ENCODE measurements at places on chromosomes 6 and 20.

- DNase-seq: no peak
Observed at GRCh38 chr6:38750968-38751615, 36.0 kb downstream of the DNAH8 start.

GRCh38 chr20:2708073-2708415, 15.5 kb downstream of the EBF4 start:
- no peak for DNase-seq

DNA sequence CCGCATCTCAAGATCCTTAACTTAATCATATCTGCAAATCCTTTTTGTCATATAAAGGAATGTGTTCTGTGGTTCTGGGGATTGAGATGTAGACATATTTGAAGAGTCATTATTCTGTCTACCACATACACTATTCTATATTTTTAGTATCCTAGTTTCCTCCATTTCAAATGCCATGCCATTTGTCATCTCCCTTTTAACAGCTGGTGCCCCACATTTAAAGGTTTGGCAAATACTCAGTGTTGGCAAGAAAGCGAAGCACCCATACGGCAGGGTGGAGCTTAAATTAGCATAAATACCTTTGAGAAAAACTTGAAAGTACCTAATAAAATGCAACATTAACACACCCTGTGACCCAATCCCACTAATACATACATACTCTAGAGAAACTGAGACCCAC, 31.7 kb downstream of the PAK5 start:
- no peak for DNase-seq

DNA sequence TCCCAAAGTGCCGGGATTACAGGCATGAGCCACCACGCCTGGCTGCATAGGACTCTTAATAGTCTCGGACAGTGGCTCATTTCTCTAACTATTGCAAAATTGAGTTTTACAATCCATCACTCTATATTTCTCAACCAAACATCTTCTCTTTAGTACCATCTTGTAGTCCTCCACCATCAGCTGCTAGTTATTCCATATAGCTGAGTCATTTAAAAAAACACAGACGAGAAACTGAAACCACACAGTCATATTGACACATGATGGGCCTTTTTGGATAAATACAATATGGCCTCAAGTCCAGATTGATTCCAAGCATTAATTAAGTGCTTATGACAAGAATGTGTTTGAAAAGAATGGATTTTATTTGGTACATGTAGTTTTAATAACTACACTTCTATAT, 599.1 kb downstream of the MEI4 start:
- DNase-seq: no peak

- DNase-seq: no peak
Observed at GRCh38 chr20:6381887-6382286, 259.1 kb upstream of the FERMT1 start.

GRCh38 chr20:59958123-59958522, at the start of gene CDH26:
Gene CDH26, plus strand, starts transcription at chr20:59958423. Its CDS starts 304 bp downstream, at chr20:59958727.
- DNase-seq: no peak

DNA sequence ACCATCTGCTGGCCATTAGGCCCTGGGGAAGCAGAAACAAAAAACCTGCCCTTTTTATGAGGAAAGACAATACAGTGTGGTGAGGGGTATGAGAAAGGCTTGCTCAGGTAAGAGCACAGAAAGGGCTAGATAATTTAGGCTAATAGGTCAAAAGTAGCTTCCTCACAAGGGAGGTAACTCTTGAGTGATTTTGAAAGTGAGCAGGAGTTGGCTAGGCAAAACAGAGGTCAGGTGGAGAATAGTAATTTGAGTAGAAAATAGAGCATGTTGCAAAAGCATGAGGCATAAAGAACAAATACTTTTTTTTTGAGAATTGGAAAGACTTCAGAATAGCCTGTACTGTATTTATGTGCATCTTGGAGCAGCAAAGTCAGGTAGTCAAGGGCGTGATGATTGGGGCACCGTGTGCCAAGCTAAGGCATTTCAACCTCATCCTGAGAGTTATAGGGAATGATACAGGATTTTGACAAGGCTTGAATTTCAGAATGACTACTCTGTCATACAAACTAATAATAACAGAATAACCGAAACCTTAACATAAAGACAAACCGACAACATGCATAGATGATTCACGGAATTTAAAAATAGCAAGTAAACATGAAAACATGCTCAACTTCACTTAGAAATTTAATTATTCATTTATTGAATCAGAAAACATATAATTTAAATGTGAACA, 123.0 kb upstream of the ENPP5 start:
- no peak for DNase-seq

DNA sequence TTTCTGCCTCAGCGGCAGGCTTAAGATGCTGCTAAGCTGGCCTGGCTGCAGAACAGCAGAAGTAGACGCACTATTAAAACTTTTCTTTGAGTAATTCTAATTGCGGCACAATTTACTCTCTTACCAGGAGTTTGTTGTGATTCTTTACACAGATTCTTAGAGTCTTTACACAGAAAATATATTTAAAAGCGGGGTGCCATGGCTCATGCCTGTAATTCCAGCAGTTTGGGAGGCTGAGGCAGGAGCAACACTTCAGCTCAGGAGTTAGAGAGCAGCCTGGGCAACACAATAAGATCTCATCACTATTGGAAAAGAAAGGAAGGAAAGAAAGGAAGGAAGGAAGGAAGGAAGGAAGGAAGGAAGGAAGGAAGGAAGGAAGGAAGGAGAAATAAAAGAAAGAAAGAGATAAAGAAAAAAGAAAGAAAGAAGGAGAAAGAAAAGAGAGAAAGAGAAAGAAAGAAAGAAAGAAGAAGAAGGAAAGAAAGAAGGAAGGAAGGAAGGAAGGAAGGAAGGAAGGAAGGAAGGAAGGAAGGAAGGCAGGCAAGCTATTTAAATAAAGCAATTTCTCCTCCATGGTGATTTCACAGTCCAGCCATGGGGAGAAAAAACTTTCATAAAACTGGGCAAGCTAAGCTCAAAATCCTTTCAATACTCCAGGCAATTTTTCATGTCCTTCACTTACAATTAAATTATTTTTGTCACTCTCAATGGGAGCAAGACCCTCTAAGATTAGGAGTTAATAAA, 21.1 kb upstream of the MRS2 start:
- DNase-seq: no peak

DNA sequence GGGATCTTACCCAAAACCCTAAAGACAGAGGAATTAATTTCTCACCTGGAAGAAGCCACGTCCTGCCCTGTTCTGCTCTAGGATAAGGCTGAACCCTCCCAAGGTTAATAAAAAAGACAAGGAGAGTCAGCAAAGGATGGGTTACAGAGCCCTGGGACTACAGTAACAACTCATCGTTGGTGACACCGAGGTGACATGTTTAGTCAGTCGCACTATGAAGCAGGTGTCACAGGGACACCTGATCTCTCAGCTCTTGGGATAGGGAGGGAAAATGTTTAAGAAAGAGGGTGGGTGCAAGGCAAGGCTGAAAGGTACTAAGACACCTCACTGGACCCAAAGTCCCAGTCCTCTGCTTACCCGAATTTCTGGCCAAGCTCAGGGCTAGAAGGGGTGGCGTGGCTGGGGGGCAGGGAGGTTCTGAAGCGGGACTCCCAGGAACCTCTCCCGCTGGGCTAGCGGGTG, 562 bp downstream of the MOCS1 start:
- DNase-seq: no peak

DNA sequence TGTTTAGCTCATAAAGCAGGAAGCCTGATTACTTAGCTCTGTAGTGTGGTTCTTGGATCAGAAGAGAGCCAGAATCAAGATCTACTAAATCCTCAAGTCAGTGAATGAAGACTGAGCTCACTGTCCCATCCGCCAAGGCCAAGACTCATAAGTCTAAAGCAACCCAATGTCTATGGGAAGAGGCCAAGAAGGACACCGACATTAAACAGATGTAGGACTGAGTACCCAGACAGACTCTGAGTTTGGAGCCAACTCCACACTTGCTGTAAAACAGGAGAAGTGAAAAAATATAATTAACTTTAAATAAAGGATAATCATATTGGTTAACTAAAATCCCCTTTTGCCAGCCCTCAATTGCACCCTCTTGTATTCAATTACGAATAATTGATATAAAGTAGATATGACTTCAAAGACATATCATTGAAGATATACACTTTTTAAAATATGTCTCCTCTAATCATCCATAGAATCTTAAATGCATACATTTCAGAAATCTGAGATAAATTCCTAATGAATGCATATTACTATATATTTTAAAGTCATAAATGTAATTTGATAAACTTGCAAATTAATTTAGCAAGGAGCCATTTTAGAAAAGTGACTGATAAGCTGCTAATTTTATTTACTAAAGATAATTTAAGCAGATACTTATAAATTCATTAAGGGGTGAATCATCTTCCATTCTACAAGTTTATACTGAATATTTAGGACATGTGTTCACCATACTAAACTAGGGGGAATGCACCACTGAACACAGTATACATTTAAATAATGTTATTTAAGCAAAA, 617.0 kb upstream of the ARID1B start:
- DNase-seq: no peak

GRCh38 chr20:21265261-21266190, 37.6 kb upstream of the XRN2 start:
- DNase-seq: no peak

DNA sequence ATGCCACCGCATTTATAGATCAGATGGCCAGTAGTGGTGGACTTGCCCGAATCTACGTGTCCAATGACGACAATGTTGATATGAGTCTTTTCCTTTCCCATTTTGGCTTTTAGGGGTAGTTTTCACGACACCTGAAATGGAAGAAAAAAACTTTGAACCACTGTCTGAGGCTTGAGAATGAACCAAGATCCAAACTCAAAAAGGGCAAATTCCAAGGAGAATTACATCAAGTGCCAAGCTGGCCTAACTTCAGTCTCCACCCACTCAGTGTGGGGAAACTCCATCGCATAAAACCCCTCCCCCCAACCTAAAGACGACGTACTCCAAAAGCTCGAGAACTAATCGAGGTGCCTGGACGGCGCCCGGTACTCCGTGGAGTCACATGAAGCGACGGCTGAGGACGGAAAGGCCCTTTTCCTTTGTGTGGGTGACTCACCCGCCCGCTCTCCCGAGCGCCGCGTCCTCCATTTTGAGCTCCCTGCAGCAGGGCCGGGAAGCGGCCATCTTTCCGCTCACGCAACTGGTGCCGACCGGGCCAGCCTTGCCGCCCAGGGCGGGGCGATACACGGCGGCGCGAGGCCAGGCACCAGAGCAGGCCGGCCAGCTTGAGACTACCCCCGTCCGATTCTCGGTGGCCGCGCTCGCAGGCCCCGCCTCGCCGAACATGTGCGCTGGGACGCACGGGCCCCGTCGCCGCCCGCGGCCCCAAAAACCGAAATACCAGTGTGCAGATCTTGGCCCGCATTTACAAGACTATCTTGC, 725 bp downstream of the EEF1A1 start:
- peak; percentile 72 for DNase-seq

DNA sequence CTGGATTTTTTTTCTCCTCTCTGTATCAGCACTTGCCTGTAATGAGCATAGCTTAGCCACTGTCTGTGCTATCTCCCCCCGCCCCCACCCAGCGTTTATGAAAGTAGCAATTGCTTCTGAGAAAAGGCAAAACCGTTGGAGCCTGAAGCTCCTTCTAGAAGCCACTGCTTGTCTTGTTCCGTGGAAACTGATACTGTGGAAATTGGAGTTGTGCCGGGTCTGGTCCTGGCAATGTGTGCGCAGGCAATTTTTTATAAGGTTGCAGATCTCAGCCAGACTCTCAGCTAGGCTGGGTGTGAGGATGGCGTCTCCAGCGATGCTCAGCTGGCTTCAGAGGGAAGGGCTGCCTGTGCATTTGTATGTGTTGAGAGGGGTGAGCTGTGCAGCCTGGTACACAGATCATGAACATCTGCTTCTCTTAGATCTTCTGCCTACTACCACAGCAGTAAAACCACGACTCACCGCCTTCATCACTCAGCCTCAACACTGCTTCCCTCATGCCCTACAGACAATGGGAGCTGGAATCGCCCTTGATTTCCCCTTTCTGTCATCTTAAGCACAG, 72.4 kb upstream of the GTSF1L start:
- DNase-seq: no peak

DNA sequence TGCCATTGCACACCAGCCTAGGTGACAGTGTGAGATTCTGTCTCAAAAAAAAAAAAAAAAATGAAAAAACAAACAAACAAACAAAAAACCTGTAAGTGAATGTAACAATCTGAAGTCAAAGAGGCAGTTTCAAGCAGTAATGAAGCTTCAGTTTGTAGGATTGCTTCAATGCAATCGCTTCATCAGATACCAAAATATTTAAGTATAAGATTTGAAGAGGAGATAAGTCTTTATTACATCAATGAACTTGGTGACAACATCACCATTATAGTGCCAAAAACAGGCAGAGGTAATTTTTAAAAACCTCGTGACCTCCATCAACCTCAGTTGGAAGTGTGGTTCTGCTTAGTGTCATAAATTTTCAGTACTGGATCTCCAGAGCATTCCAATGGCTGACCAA, 74.7 kb downstream of the MYLK4 start:
- no peak for DNase-seq

GRCh38 chr20:3635346-3635745, 27.9 kb downstream of the GFRA4 start:
- DNase-seq: no peak

DNA sequence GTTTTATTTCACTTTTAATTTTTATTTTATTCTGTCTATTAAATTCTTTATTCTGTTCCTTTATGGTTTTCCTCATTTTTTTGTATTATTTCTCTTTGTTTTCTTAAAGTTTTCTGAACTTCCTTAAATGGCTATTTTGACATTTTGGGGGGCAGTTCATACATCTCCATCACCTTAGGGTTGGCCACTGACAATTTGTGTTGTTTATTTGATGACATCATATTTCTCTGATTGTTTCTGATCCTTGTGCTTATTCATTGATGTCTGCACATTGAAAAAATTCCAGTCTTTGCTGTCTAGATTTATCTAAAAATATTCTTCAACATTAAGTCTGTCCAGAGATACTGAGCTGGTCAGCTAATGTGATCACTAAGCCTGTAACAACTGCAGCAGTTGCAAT, 379.5 kb upstream of the EYS start:
- DNase-seq: no peak

GRCh38 chr6:53982366-53983050, 128.7 kb upstream of the MLIP start:
- no peak for DNase-seq

- DNase-seq: no peak
Observed at GRCh38 chr6:144921206-144921975, 636.3 kb downstream of the UTRN start.

DNA sequence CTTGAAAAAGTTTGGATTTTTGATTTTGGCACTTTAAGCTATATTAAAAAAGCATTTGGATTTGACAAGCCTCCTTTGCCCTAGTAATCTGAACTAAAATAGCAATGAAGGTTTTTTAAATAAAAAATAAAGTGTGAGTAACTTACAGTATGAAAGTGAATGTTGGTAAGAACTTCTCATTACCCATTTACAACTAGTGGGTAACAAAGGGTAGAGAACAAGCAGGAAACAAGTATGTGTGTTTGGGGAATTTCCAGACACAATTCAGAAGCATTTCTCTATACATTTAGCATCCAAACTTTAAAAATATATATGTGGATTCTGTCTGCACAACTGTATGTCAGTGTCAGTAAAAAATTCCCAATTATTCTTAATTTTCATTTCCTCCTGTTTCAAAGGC, 2.9 kb downstream of the TMEM30A start:
- no peak for DNase-seq

DNA sequence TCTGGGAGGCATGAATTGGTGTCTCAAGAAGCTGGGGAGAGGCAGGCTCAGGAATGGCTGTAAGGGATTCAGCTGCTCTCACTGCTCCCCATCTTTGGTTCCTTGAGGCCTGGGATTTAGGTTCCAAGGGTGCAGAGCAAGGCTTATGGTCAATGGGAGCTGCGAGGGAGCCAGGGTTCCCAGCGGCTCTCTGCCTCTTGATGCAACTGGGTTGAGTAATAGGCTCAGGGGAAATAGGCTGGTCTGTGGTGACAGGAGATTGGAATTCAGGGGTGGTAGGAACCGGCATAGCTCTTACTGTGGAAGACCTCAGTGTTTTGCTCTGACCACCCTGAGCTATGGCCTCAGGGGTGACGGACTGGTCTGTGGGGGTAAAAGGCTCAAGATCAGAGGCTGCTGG, 13.0 kb upstream of the NRM start:
- no peak for DNase-seq
